ENCODE measurements at places on chromosomes 11 and 22. TPM values are rescaled to one million over a fixed set of nuclear protein-coding genes. Genes with fewer than 3 reads are reported as not detected.

RASD2 gene
- total RNA-seq = 0.30 TPM

CRACR2B gene
- 5.6 TPM for total RNA-seq

C11orf86 gene
- total RNA-seq = not detected

MUC6 gene
- total RNA-seq = under 0.01 TPM

GRCh38 chr22:39371732-39372131 is 21.9 kb downstream of the SYNGR1 start:
- no peak for DNase-seq

DNA sequence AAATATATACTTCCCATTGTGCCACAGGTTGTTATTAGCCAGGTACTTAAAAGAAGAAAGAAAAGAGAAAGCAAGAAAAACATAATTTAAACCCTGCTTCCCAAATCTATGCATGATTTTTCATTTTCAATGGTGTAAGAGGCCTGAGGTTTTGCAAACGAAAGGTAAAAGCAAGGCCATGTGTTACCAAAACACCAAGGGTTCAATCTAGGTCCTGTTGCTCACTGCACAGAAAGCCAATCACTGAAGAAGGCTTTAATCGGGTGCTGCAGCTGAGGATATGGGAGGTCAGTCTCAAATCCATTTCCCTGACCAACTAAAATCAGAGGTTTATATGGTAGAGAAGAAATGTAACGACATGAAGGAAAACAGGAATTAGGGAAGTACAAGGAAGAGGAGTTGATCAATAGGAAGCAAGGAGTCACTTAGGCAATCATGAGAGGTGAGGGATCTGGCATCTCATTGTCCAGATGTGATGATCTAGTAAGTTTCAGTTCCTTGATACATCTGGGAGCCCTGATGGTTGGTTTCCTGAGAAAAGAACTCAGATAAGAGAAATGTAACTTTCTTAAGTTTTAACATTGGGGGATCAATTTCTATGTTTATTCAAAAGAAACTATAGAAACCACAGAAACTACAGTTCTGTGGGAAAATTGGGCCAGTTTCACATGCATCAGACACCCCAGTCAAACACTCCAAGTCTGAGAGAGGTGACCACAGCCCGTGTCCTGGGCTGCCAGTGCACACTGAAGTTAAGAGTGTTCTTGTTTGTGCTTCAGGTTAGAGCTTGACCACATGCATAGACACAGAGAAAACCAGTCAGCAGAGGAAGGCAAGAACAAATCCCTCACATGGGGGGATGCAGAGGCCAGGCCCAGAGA is 18.1 kb upstream of the DKK3 start:
- no peak for DNase-seq

- DNase-seq = no peak
These were observed 1.0 kb downstream of the POU2AF3 start for GRCh38 chr11:111299101-111300026.

DNA sequence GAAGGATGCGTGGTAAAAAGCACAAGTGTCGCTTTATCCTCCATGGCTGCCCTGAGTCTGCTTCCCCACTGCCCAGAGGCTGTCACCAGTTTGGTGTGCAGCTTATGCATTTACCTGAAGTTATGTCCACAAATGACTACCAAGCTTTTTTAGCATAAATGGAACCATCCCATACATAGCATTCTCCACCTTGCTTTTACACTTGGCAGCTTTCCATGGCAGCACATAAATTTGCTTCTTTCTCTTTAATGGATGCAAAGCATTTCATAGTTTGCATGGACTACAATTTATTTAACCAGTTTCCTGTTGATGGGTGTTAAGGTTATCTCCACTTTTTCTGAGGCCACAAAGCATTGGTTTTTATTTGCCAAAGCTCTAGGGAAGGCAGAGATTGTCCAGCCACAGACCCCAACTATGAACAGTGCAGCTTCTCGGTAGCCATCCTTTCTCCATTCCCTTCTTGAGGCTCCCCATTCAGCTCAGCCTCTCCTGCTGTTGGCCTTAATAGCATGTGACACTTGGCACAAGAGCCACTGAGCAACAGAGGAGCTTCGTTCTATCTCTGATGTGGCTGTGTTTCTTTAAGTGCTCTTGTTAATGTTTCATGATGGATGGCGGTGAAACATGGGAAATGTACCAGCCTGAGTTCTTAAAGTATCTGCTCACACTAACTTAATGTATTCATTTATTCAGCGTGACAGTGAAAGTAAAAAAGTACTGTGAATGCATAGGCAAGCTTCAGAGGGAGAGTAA is 59.8 kb upstream of the NAV2 start:
- no peak for DNase-seq

All from skin of body (tissue), 3 donors.